ENCODE measurements at places on chromosomes 3 and 15.
A peak's percentile ranks its signal among the peaks of the same experiment; 100 is the strongest.

- DNase-seq: no peak
- H3K36me3 ChIP-seq: no peaks in the 10 kb centered on the region
- H3K4me3 ChIP-seq: peak overlapping the region; percentile 19
- H3K27me3 ChIP-seq: no peaks in the 10 kb centered on the region
- peaks cover 71% of the 10 kb centered on the region for H3K4me1 ChIP-seq
Observed at GRCh38 chr3:14047027-14047426, 77.6 kb downstream of the CHCHD4 start.

GRCh38 chr15:39556461-39556860, 24.4 kb upstream of the THBS1 start:
- H3K4me1 ChIP-seq: peaks cover 44% of the 10 kb centered on the region
- no peak overlapping the region for H3K4me3 ChIP-seq
- no peaks in the 10 kb centered on the region for H3K36me3 ChIP-seq
- H3K27me3 ChIP-seq: no peaks in the 10 kb centered on the region
- no peak for DNase-seq
- H3K27ac ChIP-seq: no peak overlapping the region

DNA sequence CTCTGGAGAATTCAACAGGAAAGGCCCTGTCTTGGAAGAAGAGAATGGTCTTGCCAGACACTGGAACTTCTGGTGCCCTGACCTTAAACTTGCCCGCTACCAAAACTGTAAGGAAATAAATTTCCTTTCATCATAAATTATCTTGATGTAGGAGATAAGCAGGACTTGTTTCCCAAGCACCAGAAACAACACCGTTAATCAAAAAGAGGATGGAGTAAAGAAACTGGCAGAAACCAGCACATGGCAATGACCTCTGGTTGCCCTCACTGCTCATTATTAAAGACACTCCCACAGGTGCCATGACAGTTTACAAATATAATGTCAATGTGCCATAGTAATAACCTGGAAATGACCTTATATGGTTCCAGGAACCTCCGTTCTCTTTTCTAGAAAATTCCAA, 426.1 kb downstream of the EDEM1 start:
- no peak overlapping the region for H3K27ac ChIP-seq
- H3K27me3 ChIP-seq: no peaks in the 10 kb centered on the region
- no peaks in the 10 kb centered on the region for H3K36me3 ChIP-seq
- DNase-seq: no peak
- no peaks in the 10 kb centered on the region for H3K4me1 ChIP-seq
- no peak overlapping the region for H3K4me3 ChIP-seq

- DNase-seq: no peak
- H3K36me3 ChIP-seq: peaks cover 46% of the 10 kb centered on the region
- H3K27ac ChIP-seq: no peak overlapping the region
- H3K27me3 ChIP-seq: no peaks in the 10 kb centered on the region
- H3K4me3 ChIP-seq: no peak overlapping the region
Observed at GRCh38 chr3:53194210-53195065, 33.4 kb downstream of the PRKCD start.

DNA sequence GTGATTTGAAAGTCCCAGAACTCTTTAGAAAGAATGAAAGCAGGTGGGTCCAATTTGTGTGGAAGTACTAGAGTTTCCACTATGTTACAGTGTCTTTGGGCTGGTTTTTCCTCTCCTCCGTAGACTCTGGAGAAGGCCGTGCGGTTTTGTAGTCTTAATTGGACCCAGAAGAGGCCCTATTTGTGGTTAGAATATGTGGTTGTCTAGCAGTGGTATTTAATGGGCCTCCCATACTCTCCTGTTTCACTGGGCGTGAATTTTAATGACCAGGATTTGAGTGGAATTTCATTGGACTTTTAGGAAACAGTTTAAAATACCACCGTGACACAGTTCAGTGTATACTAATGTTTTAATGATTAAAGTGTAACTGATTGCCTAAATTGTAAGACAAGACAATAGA, 182.3 kb downstream of the BBX start:
- H3K27me3 ChIP-seq: no peaks in the 10 kb centered on the region
- no peaks in the 10 kb centered on the region for H3K36me3 ChIP-seq
- H3K4me3 ChIP-seq: no peak overlapping the region
- DNase-seq: no peak
- no peak overlapping the region for H3K27ac ChIP-seq

- H3K27me3 ChIP-seq: no peaks in the 10 kb centered on the region
- H3K4me3 ChIP-seq: no peak overlapping the region
- no peak overlapping the region for H3K27ac ChIP-seq
- H3K4me1 ChIP-seq: peaks cover 4% of the 10 kb centered on the region
- H3K36me3 ChIP-seq: no peaks in the 10 kb centered on the region
- no peak for DNase-seq
Observed at GRCh38 chr3:172043233-172043632, 3.9 kb downstream of the FNDC3B start.

GRCh38 chr3:135057996-135058395, 262.9 kb downstream of the EPHB1 start:
- H3K27ac ChIP-seq: no peak overlapping the region
- H3K36me3 ChIP-seq: no peaks in the 10 kb centered on the region
- H3K4me3 ChIP-seq: no peak overlapping the region
- H3K4me1 ChIP-seq: no peaks in the 10 kb centered on the region

DNA sequence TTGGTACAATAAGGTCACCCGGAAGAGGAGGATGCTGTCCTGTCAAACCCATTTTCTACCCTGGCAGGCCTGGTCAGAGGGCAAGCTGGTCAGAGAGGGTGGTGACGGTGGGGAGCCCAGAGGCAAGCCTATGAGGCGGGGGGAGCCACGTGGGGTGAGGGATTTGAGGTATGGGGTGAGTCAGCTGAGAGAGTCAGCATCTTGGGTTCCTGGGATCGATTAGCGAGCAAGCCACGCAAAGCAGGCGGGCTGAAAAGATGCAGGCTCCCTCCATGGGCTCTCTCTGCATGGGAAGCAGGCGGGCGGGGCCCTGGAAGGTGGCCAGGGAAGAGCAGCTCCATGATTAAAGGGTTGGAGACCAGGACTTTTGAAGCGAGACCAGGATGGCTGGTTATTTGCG, 48.1 kb downstream of the MAGEF1 start:
- H3K4me3 ChIP-seq: no peak overlapping the region
- H3K27me3 ChIP-seq: no peaks in the 10 kb centered on the region
- no peaks in the 10 kb centered on the region for H3K4me1 ChIP-seq
- no peak overlapping the region for H3K27ac ChIP-seq

DNA sequence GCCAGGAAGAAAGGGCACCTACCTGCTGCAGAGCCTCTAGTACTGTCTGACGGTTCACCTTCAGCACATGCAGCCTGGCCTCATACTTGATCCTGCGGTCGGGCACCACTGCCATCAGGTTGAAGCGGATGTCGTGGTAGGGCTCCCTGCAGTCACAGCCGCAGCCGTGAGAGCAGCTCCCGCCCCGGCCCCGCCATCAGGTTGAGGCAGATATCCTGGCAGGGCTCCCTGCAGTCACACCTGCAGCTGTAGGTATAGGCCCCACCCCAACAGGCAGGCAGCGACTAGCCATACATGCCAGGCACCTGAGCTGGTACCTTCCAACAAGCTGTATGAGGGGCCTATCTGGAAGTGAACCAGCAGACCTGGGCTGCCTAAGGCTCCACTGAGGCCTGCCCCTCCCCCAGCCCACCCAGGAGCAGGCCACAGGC, 38.7 kb downstream of the SEMA3G start:
- peak overlapping the region; percentile 88 for H3K27ac ChIP-seq
- peaks cover 87% of the 10 kb centered on the region for H3K4me1 ChIP-seq
- no peaks in the 10 kb centered on the region for H3K27me3 ChIP-seq
- no peak overlapping the region for H3K4me3 ChIP-seq

DNA sequence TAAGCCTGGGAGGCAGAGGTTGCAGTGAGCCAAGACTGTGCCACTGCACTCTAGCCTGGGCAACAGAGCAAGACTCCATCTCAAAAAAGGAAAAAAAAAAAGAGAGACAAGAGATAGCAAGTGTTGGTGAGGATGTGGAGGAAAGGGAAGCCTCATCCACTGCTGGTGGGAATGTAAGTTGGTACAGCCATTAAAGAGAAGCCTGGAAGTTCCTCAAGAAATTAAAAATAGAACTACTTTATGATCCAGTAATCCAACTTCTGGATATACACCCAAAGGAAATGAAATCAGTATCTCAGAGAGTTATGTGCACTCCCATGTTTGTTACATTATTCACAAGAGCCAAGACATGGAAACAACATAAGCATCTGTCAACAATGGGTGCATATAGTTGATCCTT, 14.9 kb downstream of the PYGO1 start:
- no peaks in the 10 kb centered on the region for H3K4me1 ChIP-seq
- no peak overlapping the region for H3K4me3 ChIP-seq
- no peaks in the 10 kb centered on the region for H3K36me3 ChIP-seq
- no peaks in the 10 kb centered on the region for H3K27me3 ChIP-seq
- no peak for DNase-seq
- no peak overlapping the region for H3K27ac ChIP-seq

DNA sequence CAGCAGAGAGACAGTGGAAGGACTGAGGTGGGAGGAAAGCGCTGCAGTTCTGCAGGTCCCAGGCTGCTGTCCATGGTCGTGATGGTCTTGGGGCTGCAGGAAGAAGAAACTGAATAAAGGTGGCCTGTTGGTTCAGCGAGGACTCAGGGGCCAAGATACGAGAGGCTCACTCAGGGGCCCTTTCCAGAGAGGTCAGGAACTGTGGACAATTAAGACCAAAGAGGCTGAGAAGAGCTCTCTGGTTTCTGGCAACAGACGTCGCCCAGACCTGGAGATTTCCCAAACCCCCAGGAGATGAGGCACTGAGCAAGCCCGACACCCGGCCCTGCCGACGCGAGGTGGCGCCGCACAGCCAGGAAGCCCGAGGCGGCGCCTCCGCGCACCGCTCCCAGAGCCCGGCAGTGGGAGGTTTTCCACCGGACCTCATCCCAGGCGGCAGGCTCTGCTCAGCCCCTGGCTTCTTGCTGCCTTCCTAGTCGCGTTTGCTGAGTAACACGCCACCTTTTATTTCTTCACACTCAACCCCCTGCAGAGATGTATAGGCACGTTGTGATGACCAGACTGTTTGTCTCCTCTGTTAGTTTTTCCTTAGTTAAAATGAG, 56.4 kb upstream of the ARRDC4 start:
- peaks cover 5% of the 10 kb centered on the region for H3K4me1 ChIP-seq
- H3K4me3 ChIP-seq: no peak overlapping the region
- no peaks in the 10 kb centered on the region for H3K27me3 ChIP-seq
- no peak for DNase-seq
- no peak overlapping the region for H3K27ac ChIP-seq

DNA sequence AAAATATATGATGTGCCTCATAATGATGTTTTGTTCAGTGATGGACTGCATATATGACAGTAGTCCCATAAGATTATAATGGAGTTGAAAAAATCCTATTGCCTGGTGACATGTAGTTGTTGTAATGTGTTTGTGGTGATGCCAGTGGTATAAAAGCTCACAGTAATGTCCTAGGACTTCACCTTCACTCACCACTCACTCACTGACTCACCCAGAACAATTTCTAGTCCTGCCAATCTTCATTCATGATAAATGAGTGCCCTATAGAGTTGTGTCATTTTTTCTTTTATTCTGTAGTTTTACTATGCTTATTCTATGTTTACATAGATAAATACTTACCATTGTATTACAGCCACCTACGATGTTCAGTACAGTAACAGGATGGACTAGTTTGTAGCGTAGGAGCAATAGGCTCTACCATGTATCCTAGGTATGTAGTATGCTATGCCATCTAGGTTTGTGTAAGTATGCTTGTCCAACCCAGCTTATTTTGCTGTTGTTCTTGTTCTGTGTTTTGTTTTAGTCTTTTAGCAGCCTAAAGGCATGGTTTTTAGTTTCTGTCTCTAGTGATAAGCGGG, 88.5 kb upstream of the LRRFIP2 start:
- no peaks in the 10 kb centered on the region for H3K36me3 ChIP-seq
- no peaks in the 10 kb centered on the region for H3K27me3 ChIP-seq
- H3K4me3 ChIP-seq: no peak overlapping the region

- no peak for DNase-seq
- H3K4me3 ChIP-seq: no peak overlapping the region
- H3K4me1 ChIP-seq: peaks cover 9% of the 10 kb centered on the region
- H3K27ac ChIP-seq: no peak overlapping the region
Observed at GRCh38 chr15:74123131-74123429, 7.3 kb upstream of the ISLR2 start.

DNA sequence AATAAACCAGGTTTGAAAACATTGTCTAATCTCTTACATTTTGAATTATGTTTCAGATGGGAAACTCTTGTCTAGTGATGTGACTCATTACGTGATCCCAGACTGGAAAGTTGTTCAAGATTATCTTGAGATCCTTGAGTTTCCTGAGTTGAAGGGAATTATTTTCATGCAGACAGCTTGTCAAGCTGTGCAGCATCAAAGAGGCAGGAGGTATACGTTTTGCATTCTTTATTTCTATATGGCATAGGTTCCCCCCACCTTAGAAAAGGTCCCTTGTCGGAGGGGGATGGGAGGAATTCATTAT, 1.5 kb downstream of the DIS3L start:
- H3K36me3 ChIP-seq: peaks cover 5% of the 10 kb centered on the region
- peaks cover 18% of the 10 kb centered on the region for H3K4me1 ChIP-seq
- no peak for DNase-seq
- H3K27me3 ChIP-seq: no peaks in the 10 kb centered on the region
- peak overlapping the region; percentile 93 for H3K27ac ChIP-seq

GRCh38 chr3:89216016-89216739, 108.8 kb downstream of the EPHA3 start:
- H3K4me3 ChIP-seq: no peak overlapping the region
- no peaks in the 10 kb centered on the region for H3K27me3 ChIP-seq
- H3K36me3 ChIP-seq: no peaks in the 10 kb centered on the region
- no peak overlapping the region for H3K27ac ChIP-seq

DNA sequence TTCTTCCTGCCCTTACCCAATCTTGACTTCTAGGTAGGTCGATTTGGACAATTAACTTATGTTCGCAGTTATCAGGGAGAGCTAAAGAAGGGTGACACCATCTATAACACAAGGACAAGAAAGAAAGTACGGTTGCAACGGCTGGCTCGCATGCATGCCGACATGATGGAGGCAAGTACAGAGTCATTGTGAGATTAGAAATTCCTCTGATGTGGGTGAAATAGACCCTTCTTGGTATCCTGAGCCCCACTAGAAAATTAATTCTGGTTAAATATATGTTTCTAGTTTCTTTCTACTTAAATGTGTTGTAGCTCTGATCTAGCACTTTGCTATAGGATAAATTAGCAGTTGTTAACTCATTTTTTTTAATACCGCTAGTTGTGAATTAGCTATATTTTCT, 13.6 kb downstream of the LXN start:
- H3K27ac ChIP-seq: no peak overlapping the region
- no peaks in the 10 kb centered on the region for H3K36me3 ChIP-seq
- H3K4me3 ChIP-seq: no peak overlapping the region
- H3K27me3 ChIP-seq: no peaks in the 10 kb centered on the region
